ENCODE measurements at places on chromosomes 5 and 9.

DNA sequence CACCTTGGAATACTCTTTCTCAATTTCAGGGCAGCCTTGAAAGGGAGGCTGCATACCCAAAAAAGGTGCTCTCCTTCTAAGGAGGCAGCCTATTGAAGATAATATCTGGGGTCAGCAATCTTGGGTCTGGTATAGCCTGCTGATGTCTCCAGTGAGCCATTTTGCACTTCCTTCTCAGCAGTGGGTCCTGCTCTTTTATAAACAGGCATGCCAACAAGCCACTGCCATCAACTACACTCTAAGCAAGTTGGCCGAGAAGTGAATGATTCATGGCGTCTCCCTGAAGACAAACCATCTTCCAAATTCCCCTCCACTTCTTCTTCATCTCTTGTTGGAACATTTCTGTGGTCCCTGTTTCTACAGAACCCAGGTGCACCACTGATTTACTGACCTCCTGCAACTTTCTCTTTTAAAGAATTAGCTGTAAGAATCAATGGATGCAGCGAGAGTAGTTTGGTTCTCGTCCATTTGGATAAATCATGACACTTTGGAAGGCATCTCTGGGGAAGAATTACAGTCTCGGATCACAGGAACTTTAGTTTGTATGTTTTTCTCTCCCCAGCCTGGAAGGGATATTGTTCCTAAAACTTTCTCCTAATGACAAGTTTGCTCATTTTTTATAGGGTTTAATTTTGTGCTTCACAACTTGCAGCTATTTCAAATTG lies 108.3 kb downstream of the INSYN2B start:
- DNase-seq, result no peak

- DNase-seq, result no peak
These were observed 85.9 kb upstream of the FAM120A start for GRCh38 chr9:93365427-93366118.

DNA sequence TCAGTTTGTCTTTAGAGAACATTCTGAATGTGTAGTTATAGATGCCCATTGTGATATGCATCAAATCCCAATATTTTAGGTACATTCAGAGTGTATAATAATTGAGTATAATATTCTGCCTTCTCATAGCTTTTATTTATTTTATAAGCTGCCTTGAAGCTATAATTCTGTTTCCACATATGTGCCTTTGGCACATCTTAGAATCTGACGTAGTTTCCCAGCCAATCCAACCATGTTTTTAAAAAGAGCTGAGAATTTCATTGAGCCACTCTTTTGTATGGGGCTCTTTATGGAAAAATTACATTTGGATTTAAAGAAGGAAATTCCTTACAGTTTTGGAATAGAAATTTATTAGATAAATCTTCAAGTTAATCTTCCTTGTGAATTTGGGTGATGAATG lies 65.4 kb downstream of the ADCY2 start:
- no peak for DNase-seq

GRCh38 chr5:162189719-162190118 lies 122.1 kb downstream of the GABRG2 start:
- DNase-seq, result no peak

- DNase-seq, result no peak
These were observed 1.7 kb upstream of the OTULIN start for GRCh38 chr5:14662721-14663260.

- no peak for DNase-seq
These were observed 265.3 kb downstream of the ENC1 start for GRCh38 chr5:74375271-74375670.

GRCh38 chr9:32705059-32705458 lies 69.6 kb upstream of the TAF1L start:
- DNase-seq, result no peak
